ENCODE measurements at places on chromosomes 1 and 21.

DNA sequence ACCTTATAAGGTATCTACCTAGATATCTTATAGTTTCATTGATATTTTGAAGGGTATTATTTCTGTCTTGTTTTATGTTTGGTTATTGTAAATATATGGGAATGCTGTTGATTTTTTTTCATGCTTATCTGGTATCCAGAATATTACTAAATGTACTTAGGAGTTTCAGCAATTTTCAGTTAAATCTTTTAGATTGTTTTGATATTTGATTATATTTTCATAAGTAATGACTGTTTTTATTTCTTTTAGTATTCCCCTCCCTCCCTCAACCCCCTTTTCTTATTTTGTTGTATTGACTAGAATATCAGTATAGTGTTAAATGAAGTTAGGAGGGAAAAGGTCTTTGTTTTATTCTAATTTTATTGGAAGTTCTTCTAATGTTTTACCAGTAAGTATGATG, 344.4 kb upstream of the PROX1 start:
- DNase-seq = no peak

DNA sequence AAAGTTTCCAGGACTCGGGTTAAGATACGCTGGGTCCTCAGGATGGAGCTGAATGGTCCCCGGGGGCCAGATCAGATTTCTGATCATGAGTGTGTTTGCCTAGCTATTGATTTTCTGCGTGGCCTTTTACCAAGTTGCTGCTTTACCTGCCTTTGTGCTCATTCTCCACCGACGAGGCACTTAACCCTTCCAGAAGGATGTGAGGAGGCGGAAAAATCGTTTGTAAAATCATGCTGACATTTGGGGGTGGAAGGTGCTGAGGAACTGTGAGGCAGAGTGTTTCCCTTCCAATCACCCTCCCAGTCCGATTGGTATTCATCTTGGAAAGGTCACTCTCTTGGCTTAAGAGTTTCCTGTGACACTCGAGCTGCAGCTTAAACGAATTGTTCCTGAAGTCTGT, 337.1 kb upstream of the KAZN start:
- no peak for DNase-seq

DNA sequence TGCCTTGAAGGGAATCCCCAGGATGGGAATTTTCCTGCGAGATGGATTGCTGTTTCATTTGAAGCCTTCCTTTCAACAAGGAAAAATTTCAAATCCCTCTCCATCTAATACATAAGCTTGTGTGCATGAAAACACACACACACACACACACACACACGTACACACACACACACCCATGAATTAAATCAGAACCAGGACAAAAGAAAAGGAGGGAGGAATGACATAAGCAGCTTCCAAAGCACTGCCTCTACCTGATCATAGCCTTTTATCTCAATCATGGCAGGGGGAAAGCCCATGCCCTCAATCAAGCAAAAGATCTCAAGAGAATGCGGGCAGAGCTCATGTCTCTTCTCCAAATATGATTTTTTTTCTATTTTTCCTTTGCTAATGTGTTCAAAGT, 139.7 kb downstream of the SLC44A5 start:
- DNase-seq = no peak

GRCh38 chr1:154306151-154306550, 14.7 kb upstream of the AQP10 start:
- no peak for DNase-seq

DNA sequence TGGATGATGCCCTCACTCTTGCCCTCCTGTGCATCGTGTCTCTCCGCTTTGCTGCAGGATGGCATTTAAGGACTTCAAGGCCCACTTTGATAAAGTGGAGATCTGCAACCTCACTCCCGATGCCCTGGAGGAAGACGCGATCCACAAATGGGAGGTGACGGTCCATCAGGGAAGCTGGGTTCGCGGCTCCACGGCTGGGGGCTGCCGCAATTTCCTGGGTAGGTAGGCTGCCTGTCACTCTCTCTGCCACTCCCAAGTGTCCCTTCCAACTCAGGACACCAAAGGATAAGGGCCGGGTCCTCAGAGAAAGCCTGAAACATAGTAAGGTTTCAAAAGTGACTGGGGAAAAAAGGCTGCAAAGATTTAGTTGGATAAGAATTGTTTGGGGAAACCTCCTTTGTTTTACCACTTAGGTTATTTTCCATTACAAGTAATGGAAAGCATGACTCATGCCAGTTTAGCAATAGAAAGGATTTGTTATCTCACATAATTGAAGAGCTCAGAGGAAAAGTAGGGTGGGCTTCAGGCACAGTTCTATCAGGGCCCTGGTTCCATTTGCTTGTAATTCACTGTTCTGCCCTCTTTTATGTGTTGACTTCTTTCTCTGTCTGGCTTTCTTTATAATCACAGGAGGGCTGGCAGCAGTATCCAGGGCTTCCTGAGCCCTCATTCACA, 31.9 kb downstream of the CAPN9 start:
- DNase-seq = no peak

GRCh38 chr1:211697356-211697755, 21.9 kb upstream of the NEK2 start:
- DNase-seq = no peak

All from right lung (tissue), 10 donors.